Stimulated activated CD4-positive, alpha-beta T cell treated with anti-CD3 and anti-CD28 coated beads, Interleukin-1b, Interleukin-23, amount 100 ng/mL, for 1 hour (primary cell): ENCODE measurements at places on chromosomes 7 and 10.
A peak's percentile ranks its signal among the peaks of the same experiment; 100 is the strongest.

DNA sequence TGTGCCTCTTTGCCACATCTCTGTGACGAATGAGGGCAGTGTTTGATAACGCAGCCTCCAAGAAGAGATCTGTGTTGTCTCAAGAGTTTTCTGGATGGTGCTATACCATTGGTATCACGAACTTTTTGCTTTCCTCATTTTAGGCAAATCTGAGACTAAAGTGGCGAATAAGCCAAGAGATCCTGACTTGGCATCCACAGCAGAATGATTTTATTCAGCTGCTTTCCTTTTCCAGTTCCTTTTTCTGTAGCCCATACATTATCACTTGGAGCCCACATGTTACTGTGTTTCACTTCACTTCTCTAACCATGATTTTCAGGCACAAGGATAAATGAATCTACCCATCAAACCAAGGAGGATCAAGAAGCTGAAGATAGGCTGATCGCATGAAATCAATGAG, 177.9 kb upstream of the PTN start:
- no peak for DNase-seq

GRCh38 chr7:112160130-112160770, 45.9 kb downstream of the DOCK4 start:
- DNase-seq = no peak

GRCh38 chr7:73354821-73355220, 26.9 kb downstream of the FKBP6 start:
- no peak for DNase-seq

DNA sequence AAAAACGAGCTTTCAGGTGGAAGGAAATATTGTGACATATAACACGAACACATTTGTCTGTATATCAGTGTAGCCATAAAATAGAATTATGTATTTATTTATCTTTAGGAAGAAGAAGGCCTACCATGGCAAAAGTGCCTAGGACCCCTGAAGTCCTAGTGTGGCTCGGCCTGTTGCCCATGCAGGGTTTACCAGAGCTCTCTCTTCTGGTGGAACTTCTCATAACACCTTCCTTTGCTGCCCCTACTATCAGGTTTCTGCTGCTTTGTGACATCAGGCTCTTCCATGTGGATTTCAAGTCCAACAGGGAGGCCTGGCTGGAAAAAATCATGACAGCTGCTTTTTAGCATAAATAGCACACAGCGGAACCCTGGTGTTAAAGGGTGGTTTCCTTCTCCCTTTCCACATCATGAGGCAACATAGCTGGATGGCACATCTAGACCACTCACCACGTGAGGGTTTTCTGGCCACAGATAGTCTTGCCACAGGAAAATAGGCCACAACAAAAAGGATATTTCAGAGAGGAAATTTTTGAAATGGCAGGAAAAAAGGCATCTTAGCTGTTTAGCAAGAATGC, 44.8 kb upstream of the ADO start:
- DNase-seq = no peak

GRCh38 chr10:91200314-91201212, 19.9 kb upstream of the PCGF5 start:
- no peak for DNase-seq

- no peak for DNase-seq
These were observed 63.2 kb downstream of the DGKB start for GRCh38 chr7:14839307-14839706.

DNA sequence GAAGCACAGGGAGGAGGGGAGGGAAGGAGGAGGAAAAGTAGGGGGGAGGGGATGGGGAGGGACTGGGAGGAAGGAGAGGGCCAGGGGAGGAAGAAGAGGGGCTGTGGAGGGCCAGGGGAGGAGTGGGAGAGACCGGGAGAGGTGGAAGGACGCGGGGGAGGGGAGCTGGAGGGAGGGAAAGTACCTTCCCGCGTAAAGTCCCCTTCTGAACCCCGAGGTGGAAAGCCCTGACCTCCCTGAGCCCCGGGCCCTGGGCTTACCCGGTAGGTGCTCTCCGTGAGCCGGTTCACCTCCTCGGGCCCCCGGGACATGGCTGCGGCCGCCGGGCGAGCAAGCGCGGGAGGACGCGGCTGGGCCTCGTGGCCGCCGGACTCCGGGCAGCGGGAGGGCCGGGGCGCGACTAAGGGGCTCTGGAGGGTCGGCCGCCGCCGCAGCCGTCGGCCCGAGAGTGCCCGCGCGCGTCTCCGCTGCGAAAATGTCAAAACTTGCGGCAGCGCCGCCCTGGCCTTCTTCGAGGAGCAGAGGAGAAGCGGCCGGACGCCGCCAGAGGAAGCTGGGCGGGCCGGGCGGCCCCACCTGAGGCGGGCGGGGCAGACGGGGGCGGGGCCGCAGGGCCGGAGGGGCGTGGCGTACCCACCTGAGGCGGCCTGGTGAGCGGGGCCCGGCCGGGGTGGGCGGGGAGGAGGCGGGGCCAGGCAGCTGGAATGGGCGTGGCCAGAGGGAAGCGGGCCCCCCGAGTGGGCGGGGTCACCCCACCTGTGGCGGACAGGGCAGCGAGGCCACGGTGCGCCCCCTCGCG, at the start of gene BAIAP2L1:
Gene BAIAP2L1 (minus strand): TSS at position 549 of the 799 bp plus-strand sequence. CDS start 238 bp downstream, at position 311.
- DNase-seq = peak; percentile 63

DNA sequence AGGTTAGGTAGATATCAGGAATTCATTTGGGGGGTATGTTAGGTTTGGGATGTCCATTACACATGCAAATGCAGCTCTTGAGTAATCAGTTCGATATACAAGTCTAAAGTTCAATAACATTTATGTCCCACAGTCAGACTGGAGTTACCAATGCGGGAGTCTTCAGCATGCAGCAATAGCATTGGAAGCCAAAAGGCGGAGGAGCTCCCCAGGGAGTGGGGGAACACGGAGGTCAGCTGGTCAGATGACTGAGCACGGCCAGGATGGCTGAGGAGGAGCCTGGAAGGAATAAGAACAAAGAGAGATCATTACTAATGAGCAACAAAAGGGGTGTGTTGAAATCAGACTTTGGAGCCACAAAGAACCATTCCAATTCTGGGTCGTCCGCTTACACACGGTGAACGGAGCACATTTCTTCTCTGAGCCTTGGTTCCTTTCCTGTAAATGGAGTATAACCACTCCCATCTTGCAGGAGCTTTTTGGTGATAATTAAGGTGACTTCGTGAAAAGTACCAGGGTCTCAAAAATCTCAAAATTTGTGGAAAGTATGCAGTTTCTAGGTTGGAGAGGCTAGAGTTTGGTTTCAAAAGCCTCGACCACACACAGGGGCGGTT, 478 bp upstream of the ZNF22 start:
- no peak for DNase-seq

GRCh38 chr10:85791818-85792532, 574.6 kb downstream of the GRID1 start:
- DNase-seq = no peak

DNA sequence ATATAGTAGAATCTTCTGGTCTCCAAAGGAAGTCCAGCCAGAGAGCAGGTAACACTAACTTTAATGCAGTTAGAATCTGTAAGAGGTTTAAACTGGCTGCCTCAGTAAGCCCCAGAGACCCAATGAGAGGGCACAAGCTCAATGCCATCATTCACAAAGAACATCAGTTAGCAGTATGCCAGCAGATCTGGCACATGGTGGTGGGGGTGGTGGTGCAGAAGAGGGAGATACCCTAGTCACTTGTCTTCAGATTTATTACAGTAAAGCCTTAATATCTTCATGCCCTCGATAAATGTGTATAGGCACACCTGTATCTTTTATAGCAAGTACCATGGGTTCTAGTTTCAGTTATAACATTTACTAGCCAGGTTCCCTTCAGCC, 86.2 kb downstream of the SORBS1 start:
- DNase-seq = no peak

GRCh38 chr10:78718032-78718572, 350.7 kb upstream of the ZMIZ1 start:
- DNase-seq = no peak

DNA sequence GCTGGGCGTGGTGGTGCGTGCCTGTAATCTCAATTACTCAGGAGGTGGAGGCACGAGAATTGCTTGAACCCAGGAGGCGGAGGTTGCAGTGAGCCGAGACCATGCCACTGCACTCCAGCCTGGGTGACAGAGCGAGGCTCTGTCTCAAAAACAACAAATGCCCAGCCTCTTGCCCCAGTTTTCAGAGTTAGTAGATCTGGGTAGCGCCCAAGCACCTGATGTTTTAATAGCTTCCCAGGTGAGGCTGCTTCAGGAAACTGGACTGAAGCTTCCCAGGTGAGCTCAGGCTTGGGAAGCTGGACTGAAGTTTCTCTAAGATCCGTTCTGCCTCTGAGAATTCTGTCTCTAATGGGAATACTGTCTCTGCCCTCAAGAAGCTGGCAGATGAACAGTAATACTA, 12.2 kb downstream of the RPS24 start:
- DNase-seq = no peak

DNA sequence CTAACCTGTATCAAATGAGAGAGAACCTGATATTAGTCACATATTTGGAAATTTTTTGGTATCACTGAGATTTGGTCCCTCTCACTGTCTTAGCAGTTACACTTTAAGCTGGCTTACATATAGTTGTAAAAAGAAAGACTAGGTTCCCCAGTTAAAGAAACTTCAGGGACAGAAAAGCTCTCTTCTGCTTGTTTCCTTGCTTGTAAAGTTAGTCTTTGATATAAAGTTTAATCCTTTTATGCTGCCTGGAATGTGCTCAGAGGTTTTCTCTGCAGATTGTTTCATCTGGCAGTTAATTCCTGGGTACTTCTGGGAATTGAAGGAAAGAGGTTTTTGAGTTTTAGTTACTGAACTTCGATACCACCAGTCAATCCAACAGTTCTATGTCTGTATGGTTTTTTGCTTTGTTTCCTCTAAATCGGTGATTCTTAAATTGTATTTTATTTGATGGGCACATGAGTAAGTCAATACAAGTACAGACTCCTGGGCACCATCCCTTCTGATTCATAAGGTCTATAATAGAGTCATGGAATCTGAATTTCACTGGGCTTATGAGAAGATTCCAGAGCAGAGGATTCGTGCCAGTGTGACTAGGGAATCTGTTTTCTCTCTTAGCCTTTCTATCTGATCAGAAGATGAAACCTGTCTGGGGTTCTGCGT, 1080.9 kb upstream of the C7orf33 start:
- no peak for DNase-seq

DNA sequence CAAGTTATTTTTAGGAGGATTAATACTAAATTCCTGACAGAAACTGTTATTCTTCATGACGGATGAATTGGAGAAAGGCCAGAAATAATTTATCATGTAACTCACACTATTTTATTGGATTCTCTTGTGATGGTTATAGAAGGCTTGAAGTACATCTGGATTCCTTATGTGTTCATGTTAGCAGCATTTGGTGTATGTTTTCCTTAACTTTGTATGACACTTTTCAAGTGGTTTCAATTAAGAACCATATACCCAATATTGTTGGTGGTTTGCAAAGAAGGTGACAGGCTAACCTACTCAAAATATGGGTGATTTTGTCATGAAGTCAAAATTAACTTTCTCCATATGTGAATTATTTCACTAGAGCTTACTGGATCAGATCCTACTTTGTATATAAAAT, 532.2 kb upstream of the CNTNAP2 start:
- DNase-seq = no peak

GRCh38 chr10:31694929-31695837, 233.4 kb downstream of the ARHGAP12 start:
- no peak for DNase-seq

- no peak for DNase-seq
These were observed 136.4 kb upstream of the ASAH2 start for GRCh38 chr10:50387732-50388073.

GRCh38 chr7:77447616-77448015, 31.5 kb upstream of the GSAP start:
- no peak for DNase-seq

DNA sequence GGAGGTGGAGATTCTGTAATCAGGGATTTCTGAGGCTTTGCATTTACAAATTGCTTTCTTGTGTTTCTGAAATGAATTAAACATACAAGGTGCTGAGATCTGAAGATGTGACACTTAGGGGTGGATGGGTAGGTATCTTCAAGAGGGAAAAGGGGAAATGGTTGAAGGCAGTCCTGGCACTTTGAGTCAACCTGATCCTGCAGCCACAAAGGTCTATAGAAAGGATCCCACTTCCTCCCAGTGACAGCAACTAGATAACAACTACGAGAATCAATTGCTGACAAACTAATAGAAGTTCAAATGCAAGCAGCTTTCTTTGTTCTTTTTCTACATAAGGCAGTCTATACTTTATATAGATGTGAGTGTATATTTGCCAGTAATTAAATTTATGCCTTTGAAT, 553.3 kb downstream of the MDFIC start:
- no peak for DNase-seq

DNA sequence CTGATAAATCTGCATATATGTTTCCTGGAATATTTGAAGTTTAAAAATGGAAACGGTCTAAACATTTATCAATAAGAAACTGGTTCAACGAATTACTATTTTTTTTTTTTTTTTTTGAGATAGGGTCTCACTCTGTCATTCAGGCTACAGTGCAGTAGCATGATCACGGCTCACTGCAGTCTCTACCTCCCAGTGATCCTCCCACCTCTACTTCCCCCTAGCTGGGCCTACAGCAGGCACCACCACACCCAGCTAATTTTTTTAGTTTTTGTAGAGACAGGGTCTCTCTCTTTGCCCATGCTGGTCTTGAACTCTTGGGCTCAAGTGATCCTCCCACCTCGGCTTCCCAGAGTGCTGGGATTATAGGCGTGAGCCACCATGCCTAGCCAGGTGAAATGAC, 68.3 kb downstream of the UBE2H start:
- DNase-seq = no peak

- no peak for DNase-seq
These were observed 112.4 kb upstream of the FAM171A1 start for GRCh38 chr10:15483215-15484075.

DNA sequence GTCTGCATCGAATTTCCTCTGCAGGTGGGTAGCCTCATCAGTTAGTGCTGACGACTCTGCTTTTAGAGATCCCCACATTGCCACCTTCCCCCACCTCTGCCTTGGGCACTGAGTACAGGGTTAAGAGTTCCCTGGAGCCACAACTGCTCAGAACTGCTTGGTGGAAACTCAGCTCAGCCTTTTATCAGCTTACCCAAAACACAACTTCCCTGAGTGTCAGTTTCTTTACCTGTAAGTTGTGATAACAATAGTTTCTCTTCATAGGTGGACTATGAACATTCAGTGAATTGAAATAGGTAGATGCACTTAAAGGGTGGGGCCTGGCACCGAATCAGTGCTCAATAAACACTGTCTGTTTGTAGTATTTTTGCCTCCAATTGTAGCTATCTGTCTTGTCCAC, 11.3 kb downstream of the ASB13 start:
- no peak for DNase-seq

GRCh38 chr10:83253011-83253671, 886.2 kb upstream of the GHITM start:
- DNase-seq = no peak
